ENCODE measurements at places on chromosomes 12 and 14.

DNA sequence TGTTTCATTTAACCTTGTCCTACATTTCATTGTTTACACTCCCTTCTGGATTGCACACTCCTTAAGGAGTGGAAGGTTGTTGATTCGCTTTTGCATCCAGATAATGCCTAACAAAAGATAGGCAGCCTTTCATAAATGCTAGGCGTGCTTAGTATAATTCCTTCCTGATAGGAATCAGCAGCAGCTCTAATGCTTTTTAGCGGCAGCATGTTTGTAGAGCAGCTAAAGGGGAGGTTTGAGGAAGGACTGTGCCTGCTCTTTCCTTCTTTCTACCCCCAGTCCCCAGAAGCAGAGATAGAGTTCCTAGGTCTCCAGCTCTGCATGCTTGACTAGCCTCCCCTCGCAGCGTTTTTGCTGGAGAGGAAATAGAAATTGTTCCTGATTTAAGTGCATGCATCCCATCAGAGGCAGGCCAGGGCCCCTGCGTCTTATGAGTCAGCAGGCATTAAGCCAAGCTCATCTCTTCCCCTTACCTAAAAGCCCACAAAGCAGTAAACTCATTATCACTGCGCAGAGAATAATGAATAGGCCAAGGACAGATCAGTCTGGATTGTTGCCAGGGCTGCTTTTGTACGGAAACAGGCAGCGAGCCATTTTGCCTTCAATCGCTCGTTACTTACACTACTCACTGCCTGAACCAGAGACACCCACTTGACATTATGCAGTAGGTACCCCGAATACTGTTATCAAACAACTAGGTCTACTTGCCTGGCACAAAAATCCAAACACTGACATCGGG, 14.0 kb upstream of the TBPL2 start:
- no peak for DNase-seq

DNA sequence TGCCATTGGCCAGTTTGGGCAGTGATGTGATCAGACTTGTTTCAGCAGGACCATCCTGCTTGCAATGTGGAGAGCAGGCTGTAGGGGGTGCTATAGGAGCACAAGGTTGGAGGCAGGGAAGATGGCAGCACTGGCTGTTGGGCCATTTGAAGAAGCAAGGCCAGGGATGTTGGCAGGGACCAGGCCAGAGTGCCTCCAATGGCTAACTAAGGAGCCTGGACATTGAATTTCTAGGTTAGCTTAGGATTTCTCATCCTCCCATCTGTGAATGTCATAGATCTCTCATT, 23.5 kb downstream of the FGF23 start:
- DNase-seq: peak; percentile 28

GRCh38 chr12:3138941-3139511, 61.8 kb downstream of the TSPAN9 start:
- DNase-seq: no peak

- no peak for DNase-seq
Observed at GRCh38 chr12:108683906-108684556, 47.3 kb downstream of the CORO1C start.

- DNase-seq: no peak
Observed at GRCh38 chr12:67892259-67893021, 96.8 kb upstream of the IFNG-AS1 start.

DNA sequence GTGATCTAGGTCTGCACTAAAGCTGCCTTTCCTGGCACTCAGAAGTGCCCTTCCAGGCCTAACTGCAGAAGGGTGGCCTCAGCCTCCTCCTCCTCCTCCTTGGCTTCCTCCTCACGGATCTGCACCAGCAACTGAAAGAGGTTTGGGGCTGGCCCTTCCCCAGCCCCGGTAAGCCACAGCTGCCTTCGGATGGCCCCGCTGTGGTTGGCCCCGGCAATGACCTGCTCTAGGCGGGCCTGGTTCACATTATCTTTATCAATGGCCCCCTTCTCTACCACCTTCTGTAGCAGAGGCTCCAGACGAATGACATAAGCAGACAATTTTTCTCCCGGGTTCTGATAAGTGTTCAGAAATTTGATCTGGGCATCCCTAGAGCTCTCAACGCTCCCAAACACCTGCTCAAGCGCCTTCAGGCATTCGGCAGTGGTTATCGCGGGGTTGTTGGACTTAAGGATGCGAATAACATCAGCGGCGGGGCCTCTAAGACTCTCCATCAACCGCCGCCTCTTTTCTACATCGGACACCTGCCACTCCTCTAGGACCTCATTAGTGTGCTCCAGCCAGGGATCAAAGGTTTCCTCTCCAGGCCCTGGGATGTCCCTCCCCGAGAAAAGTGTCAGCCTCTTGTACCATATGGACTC, 1.5 kb downstream of the PNMA1 start:
- DNase-seq: no peak

DNA sequence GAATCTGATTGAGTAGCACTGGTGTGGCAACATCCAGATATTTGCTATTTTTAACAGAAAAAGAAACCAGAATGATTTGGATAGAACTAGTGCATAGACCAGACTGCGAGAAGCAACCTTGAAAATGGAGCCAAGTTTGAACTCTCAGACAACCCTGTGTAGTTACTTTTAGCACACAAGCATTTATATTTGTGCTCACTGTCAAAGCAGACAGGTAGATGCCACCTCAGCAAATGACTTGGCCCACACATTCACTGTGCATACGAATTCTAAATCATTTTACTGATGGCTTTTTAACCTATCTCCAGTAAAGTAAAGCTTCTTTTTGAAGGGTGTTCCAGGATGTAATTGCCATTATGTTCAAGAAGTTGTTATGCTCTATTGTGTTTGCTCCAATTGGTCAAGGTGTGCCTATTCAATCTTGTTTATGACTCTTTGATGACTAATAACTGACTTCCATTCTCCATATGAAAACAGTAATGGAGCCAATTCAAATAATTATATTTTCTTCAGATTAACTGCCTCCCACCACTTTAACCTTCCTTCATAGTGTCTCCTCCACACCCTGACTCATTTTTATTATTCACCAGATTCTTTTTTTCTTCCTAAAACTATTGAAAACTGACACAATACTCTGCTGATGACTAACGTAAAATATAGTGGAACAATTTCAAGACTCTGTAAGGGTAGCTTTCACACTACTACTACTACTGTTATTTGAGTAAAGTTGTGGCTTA, 138.5 kb downstream of the CCER1 start:
- DNase-seq: no peak

DNA sequence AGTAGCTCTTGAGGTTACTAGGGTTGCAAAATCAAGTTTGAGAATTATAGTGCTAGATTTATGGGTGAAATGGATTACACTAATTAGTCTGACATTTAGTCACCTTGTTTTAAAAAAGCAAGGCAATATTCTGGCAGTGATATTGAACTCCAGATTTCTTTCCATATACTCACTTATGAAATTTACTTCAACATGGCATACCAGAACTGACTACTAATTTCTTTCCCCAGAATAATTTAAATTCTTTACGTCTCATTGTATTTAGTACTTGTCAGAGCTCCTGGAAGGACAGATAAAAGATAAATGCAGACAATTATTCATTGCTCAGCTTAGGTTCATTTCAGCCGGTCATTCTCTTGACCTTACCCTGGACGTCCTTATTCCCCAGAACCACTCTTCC, 24.3 kb downstream of the EMP1 start:
- DNase-seq: no peak

DNA sequence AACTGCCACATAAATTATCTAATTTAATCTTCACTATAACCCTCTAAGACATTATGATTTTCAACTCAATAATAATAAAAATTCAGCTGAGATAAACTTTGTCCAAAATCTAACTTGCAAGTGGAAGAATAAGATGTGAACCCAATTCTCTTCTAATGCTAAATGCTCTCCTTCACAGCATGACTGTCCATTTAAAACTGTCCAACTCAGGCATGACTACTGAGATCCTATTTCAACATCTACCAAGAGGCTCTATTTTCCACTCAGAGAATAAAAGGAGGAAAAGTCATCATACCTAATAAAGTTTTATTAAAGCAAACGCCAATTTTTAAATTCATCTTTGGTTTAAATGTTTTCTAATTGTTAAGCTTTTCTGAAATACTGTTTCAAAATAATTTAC, 183.6 kb downstream of the MED13L start:
- no peak for DNase-seq

DNA sequence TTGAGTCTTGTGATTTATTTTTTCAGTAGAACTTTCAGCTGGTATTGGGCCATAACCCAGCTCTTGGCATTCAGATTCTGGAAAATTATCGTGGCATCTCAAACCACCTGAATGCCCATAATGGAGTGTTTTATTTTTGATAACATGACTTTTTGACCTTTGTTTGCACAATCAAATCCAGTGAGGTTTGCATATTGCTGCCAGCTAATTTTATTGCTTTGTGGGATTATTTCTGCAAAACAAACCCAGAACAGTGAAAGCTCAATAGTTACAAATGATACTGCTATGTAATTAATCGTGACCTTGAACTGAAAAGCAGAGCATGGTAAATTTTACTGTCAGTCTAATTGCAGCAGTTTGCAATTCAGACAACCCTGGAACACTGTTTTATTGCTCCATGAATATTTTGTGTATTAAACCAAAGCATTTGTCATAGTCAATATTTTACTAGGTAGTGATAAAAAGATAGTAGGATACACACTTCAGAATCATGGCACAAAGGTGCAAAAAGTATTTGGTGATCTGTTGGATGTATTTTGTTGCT, 255.2 kb upstream of the NAV3 start:
- no peak for DNase-seq

- DNase-seq: no peak
Observed at GRCh38 chr14:99807413-99808153, 14.4 kb downstream of the EML1 start.

- no peak for DNase-seq
Observed at GRCh38 chr14:68099495-68100045, 280.0 kb downstream of the RAD51B start.

DNA sequence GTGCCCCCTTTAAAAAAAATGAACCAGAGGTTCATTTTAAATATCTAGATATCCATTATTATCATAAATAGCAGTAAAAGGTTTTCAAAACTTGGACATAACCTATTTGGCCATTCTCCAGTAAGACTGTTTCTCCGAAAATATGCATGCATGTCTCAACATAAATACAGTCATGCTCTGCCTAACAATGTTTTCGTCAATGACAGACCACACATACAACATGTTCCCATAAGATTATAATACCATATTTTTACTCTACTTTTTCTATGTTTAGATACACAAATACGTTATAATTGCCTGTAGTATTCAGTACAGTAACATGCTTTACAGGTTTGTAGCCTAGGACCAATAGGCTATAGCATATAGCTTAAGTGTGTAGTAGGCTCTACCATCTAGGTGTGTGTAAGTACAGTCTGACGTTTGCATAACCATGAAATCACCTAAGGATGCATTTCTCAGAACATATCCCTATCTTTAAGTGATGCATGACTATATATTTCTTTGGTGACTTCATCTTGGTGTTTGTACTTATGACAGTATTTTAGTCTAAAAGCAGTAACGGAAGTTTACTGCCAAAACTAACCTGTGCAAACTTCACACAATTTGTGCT, 3.2 kb downstream of the TMEM19 start:
- no peak for DNase-seq

- no peak for DNase-seq
Observed at GRCh38 chr14:33958605-33959226, 7.8 kb upstream of the EGLN3 start.

DNA sequence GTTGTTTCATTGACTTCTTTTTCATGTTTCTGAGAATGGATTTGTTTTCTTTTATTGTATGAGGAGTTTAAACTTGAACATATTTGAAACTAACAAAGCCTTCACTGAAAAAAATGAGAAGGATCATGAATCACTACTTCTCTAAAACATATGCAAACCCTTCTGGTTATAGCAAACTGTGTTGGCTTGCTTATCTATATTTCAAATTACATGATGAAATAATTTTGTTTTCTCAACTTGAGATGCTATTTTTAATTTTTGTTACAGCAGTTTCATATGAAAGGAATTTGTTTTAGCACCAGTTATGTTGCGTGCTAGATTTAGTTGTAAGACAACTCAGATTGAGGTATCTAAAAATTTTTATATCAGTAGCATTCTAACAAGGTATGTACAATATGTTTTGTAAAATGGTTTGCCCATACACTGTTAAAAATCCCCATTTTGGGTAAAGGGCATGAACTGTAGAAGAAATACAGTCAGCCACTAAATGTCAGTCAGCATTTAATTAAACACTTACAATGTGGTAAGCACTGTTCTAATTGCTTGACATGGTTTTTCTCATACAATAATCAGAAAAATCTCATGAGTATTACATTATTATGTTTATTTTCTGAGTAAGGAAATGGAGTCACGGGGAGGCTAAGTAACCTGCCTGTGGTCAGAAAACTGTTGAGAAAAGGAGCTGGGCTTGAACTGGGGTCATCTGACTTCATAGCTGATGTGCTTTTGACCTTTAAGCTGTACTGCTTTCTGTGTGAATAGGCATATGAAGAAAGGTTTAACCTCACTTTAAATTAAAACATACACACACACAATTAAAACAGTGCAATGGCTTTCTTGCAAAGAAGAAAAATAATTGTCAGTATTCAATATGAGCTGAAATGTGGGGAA, 105.7 kb downstream of the PLEKHA5 start:
- DNase-seq: no peak

GRCh38 chr14:75969891-75970290, 11.9 kb downstream of the TGFB3 start:
- DNase-seq: no peak

DNA sequence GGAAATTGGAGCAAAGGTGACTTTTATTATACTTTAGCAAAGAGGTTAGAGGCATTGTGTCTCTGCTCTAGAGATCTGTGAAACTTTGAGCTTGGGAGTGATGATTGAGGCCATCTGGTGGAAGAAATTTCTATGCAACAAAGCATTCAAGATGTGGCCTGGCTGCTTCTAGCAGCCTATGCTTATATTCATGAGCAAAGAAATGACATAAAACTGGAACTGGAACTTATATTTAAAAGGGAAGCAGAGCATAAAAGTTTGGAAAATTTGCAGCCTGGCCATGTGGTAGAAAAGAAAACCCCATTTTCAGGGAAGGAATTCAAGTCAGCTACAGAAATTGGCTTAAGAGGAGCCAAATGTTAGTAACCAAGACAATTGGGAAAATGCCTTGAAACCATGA, 70.4 kb downstream of the SDR9C7 start:
- no peak for DNase-seq

DNA sequence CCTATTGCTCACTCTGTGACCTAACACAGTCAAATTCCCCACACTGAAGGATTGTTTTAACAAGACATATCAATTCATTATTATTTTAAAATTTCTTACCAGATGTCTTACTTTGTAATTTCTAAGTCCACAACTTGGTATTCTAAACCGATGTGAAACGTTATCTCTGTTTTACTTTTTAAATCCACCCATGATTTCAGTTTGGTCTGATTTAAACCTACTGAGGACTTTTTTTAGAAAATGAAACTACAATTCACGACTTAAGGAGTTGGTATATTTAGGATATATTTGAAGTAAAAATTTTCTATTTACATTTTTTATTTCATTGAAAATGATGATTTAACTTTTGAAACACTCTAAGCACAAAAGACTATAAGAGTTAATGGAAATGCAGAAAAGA, 35.1 kb upstream of the GRIP1 start:
- DNase-seq: no peak

GRCh38 chr12:128767518-128767917, 56.2 kb downstream of the SLC15A4 start:
- DNase-seq: no peak

All from stimulated activated CD8-positive, alpha-beta memory T cell treated with anti-CD3 and anti-CD28 coated beads, Interleukin-7, amount 100 ng/mL, for 24 hours (primary cell).